Trophoblast cell (in vitro differentiated cells and primary cell): ENCODE measurements at places on chromosomes 1 and 21.

DNA sequence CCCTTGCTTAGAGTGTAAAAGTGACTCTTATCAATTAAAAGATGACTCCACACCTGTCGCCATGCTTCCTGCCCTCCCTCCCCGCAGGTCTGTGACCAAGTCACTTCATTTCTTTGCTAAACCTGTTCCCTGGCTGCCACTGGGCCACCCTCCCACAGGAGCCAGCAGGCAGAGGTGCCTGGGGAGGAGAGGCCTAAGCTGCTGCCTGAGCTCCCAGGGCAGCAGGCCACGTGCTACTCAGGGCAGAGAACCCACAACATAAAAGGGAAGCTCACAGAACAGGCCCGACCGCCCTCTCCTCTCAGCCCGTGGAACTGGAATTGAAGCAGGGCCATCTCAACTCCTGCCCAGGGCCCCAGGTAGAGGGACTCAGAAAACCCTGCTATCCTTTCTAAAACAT, 4.9 kb downstream of the C1orf198 start:
- H3K4me1 ChIP-seq: peaks cover 45% of the 10 kb centered on the region
- H3K36me3 ChIP-seq: peaks cover 10% of the 10 kb centered on the region
- H3K27ac ChIP-seq: peak overlapping the region; percentile 31
- no peaks in the 10 kb centered on the region for H3K27me3 ChIP-seq
- no peak overlapping the region for H3K4me3 ChIP-seq
- DNase-seq: peak; percentile 75

- H3K36me3 ChIP-seq: no peaks in the 10 kb centered on the region
- DNase-seq: no peak
- no peaks in the 10 kb centered on the region for H3K4me1 ChIP-seq
Measured at GRCh38 chr1:66283622-66284041, 250.3 kb upstream of the SGIP1 start.

GRCh38 chr1:210582205-210582970, 253.7 kb downstream of the HHAT start:
- H3K36me3 ChIP-seq: no peaks in the 10 kb centered on the region
- H3K27me3 ChIP-seq: no peaks in the 10 kb centered on the region
- H3K4me1 ChIP-seq: peaks cover 2% of the 10 kb centered on the region
- peak overlapping the region; percentile 7 for H3K27ac ChIP-seq

GRCh38 chr21:46021978-46022544, 40.5 kb downstream of the COL6A1 start:
- H3K27me3 ChIP-seq: no peaks in the 10 kb centered on the region
- H3K4me3 ChIP-seq: no peak overlapping the region
- no peaks in the 10 kb centered on the region for H3K36me3 ChIP-seq
- no peak overlapping the region for H3K27ac ChIP-seq

DNA sequence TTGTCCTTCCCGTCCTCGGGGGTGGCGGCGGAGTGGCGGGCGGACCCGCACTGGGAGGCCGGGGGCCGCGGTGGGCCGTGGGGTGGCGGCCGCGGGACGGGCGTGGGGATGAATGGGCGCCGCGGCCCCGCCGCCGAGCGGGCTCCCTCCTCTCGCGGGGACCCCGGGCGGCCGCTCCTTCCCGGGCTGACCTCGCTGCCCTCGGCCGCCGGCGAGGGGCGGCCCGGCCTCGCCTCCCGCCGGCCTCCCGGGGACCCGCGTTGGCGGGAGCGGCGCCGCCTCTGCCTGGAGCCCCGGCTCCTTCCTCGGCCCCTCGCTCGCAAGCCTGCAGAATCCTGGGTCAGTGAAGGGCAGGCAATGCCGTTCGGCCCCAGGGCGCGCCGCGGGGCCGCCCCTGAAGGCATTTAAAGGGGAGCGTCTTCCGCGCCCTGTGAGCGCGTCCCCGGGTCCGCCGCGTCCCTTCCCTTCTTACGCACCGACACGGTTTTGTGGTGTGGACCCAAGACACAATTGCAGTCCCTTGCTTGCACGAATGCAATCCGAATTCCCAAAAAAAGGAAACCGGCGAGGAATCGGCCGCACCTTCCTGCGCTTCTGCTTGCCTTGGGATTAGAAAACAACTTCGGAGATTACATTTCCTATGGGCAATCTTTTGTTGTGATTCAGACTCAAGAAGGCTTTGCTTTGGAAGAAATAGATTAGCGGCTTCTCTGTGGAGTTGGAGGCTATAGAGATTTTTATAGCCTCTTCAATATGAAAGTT, 776 bp downstream of the ITSN1 start:
- peak overlapping the region; percentile 75 for H3K27ac ChIP-seq
- H3K27me3 ChIP-seq: no peaks in the 10 kb centered on the region
- peak overlapping the region; percentile 99 for H3K4me3 ChIP-seq
- peaks cover 3% of the 10 kb centered on the region for H3K4me1 ChIP-seq
- H3K36me3 ChIP-seq: peaks cover 3% of the 10 kb centered on the region

DNA sequence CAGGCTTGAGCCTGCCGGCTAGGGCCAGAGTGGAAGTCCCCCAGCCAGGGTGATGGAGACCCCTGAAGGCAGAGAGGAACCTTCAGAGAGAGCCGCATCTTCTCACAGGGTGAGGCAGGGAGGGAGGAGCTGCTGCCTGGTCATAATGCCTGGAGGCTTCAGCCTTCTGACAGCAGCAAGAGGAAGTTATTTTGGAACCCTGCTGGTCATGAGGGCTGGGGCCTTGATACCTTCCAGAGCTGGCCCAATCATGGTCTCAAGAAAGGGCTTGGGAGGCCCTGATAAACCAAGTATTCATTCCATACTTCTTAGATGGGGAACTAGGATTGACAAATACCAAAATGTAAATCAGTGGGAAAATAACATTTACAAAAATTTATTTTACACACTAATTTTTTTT, 26.6 kb upstream of the MPZL1 start:
- peak; percentile 97 for DNase-seq
- H3K27ac ChIP-seq: peak overlapping the region; percentile 70
- H3K4me1 ChIP-seq: peaks cover 27% of the 10 kb centered on the region

- peaks cover 12% of the 10 kb centered on the region for H3K4me1 ChIP-seq
- peak; percentile 22 for DNase-seq
- no peak within 1 kb of the TSS for H3K27ac ChIP-seq
- H3K27me3 ChIP-seq: peaks cover 24% of the 10 kb centered on the region
Measured at GRCh38 chr1:219927956-219928790, at the start of gene SLC30A10. Gene SLC30A10, minus strand, starts transcription at chr1:219928557. Its CDS starts 117 bp downstream, at chr1:219928440.

GRCh38 chr1:18578271-18578670, 52.4 kb upstream of the PAX7 start:
- no peak overlapping the region for H3K4me3 ChIP-seq
- no peaks in the 10 kb centered on the region for H3K27me3 ChIP-seq
- H3K4me1 ChIP-seq: no peaks in the 10 kb centered on the region
- H3K36me3 ChIP-seq: no peaks in the 10 kb centered on the region
- no peak for DNase-seq

DNA sequence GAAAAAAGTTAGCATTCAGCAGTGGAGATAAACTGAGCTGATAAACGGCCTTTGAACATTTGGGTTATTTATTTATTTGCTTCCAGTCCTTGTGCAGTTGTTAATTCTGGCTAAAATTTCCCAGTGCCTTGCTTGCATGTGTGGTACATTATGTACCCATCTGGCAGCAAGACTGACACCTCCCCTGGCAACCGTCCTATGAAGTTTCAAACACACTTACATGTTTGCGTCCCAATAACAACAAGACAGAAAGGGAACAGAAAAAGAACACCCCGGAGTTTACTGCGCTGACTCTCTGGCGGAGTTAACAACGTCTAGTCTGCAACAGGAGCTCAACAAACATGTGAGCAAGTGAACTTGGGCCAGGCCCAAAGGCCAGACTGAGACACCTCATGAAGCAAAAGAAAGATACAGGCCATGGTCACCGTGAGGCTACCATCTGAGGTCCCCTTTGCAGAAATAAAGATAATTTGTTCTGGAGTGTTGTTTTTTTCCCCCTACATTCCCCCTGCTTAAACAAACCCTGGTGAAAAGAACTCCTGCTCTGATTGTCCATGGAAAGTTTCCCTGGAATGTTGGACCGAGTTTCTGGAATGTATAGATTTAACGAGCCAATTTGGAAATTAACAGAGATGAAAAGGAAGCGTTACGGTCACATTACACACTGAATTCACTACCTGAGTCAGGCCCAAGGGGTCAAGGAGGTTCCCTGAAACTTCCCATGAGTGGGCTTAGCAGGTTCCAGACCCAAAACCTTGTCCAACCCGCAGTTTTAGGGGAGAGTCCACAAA, 33.4 kb downstream of the TRABD2B start:
- H3K36me3 ChIP-seq: no peaks in the 10 kb centered on the region
- DNase-seq: no peak
- no peaks in the 10 kb centered on the region for H3K4me1 ChIP-seq
- no peaks in the 10 kb centered on the region for H3K27me3 ChIP-seq
- no peak overlapping the region for H3K4me3 ChIP-seq
- no peak overlapping the region for H3K27ac ChIP-seq

- H3K4me1 ChIP-seq: no peaks in the 10 kb centered on the region
- H3K36me3 ChIP-seq: no peaks in the 10 kb centered on the region
- H3K27ac ChIP-seq: no peak overlapping the region
- H3K27me3 ChIP-seq: no peaks in the 10 kb centered on the region
- no peak overlapping the region for H3K4me3 ChIP-seq
Measured at GRCh38 chr1:30532621-30533020, 190.8 kb downstream of the MATN1 start.
